Stimulated activated CD4-positive, alpha-beta T cell treated with anti-CD3 and anti-CD28 coated beads, TNF-alpha, amount 100 ng/mL, for 48 hours (primary cell): ENCODE measurements at places on chromosomes 6 and 20.

DNA sequence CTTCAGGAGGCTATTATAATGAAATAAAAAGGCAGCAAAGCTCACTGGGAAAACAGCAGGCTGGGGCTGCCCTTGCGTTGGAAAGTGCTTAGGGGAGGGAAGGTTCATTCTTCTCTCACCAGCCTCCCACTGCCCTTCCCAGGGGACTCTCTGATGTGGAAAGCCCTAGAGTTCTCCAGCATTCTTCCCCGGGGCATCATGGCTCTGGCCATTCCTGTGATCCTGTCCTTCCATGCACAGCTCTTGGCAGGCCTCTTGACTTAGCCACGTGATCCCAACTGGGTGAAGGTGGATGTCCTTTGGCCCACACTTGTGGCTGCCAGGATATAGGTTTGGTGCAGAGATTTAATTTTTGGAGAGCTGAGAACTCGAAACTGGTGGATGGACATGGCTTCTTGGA, 58.0 kb upstream of the ZNF831 start:
- no peak for DNase-seq

GRCh38 chr20:44343162-44343675, 6.4 kb downstream of the R3HDML start:
- DNase-seq: no peak

GRCh38 chr6:134199848-134200606, 117.9 kb downstream of the SGK1 start:
- no peak for DNase-seq

DNA sequence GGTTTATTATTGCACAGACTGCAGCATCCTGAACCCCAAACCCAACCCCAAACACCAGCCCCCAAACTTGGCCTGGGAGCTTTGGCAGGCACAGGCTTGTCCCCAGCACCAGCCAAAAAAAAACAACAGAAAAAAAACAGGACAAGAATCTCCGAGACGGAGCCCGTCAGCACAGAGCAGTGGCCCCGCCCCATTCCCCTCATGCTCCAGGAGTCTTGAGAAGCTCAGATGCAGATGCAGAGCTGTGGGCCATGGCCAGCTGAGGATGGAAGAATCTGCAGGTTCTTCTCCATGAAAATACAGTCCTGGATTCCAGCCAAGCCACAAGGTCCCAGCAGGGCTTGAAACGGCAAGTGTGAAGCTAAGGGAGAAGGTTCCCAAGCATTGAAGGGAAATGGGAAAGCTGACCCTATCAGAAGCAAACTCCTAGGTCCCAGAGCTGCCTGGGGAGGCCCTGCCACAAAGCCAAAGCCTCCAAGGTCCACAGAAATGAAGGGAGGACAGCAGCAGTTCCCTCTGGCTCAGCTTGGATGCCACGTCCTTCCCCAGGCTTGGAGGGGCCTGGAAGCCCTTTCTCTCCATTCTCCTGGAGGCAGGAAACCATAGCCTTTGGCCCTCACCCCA, 75.2 kb downstream of the JPH2 start:
- no peak for DNase-seq

DNA sequence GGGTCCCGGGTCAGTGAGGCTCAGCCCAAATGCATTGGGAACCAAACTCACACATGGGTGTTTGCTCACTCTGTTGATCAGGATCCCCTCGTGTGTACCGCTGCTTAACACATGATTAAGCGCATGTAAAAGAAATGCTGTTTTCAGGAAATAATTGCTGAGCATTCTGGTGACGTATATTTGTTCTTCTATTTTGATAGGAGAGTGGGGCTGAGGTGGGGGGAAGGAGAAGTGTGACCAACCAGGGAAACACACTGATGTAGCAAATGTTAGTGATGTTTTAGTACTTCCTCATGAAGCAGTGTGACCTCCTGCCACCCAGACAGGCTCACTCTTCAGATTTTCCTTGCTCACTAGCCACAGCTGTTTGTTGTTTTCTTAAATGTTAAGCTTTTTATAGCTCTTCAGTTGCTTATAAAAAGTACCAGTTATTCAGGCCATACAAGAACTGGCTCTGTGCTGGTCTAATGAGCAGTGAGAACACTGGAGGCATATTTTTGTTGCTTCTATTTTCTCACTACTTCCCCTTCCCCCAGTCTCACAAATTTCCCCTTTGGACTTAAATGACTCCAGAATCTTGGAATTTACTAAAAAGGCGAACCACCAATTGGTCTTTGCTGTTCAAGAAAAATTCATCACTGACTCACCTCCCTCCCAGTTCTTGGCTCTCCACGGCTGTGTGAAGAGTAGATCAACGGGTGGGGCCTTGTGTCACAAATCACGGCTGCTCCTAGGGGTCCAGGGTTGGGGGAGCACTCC, 79.2 kb upstream of the BACH2 start:
- no peak for DNase-seq

DNA sequence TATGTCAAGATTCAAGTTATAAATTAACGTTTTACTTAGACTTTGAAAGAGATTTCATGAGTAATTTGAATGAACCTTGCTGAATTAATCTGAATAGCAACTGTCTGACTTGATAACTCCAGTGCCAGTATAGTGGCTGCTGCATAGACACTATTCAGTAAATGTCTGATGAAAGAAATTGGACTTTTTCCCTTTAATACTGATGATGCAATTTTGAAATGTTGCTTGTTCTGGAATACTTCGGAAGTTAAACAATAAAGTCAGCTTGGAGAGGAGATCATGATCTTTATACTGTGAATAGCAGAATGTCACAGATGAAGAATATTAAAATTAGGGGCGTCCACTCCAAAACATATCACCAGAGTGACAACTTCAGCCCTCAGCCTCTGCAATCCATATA, 3.6 kb upstream of the PGBD1 start:
- DNase-seq: no peak

DNA sequence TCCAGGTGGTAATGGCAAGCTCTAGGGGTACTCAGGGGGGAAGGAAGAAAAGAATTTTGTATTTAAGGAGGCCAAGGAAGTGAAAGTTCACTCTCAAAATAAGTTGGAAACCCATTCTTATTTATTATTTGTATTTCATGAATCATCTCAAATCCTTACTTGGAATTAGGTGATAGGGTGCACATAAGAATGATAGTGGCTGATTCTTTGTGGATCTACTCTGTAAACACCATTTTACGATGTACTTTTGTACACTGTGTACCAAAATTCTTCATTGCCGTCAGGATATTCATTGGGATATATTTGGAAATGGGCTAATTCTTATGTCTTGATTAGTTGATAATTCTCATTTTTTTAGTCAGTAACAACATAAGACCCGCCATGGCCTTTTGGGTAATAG, 179.5 kb upstream of the LAMP5 start:
- no peak for DNase-seq

DNA sequence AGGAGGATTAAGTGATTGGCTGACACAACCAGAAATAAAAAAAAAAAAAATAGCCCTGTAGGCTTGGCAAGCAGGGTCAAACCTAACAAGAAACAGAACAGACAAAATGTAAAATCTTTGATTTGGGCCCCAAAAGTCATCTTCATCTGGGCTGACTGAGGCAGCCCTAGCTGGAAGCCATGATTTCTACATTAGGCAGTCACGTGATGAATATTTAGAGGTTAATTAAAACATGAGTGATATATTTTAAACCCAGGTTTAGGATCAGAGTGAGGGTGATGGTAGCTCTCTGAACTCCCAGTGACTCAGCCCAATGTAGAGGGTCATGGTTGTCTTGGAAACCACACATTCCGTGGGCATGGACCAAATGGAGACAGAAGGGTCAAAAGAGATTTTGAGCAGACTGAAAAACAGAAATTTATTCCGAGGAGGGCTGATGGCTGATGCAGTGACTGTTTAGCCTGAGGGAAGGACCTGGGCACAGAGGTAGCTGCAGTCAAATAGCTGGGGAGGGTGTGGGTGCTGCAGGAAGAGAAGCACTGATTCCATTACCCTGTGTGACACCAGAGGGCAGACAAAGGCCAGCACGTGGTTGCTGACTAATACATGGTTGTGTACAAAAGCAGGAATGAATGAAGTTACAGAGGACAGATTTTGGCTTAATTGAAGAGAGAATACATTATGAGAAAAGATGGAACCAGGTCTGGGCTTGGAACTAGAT, 573.1 kb upstream of the CHD6 start:
- DNase-seq: no peak

DNA sequence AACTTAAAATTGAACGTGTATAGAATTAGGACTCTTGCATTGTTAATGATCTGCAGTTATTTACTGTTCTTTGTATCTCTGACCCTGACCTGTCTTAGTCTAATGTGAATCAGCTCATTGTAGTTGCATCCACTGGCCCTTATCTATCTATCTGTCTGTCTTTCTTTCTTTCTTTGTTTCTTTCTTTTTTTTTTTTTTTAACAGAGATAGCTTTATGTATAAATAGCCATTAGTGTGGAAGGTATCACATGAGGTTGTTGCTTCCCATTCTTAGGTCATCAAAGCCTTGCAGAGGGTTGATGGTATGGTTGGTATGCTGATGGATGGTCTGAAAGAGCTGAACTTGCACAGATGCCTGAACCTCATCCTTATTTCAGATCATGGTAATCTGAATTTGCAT, 59.9 kb downstream of the ENPP1 start:
- DNase-seq: no peak

DNA sequence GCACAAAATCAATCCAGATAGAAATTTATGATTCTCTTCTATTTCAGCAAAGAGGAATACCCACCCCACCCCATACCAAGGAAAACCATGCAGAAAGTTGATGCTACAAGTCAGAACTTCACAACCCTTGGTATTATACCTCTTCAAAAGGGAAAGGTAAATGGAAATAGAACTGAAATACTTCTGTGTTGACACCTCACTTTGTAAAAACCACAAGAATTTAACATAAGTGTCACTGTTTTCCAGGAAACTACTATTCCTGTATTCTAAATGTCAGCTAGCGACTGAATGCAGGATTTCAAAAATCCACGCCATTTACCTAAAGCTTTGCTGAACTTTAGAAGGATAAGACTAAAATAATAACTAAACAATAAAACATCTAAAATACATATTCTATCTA, 3.6 kb downstream of the CPNE1 start:
- no peak for DNase-seq

- DNase-seq: no peak
Measured at GRCh38 chr20:35947489-35947888, 6.8 kb downstream of the SCAND1 start.

GRCh38 chr6:148693882-148694484, 52.8 kb upstream of the UST start:
- DNase-seq: no peak

- no peak for DNase-seq
Measured at GRCh38 chr6:111002350-111002749, 20.5 kb downstream of the RPF2 start.

DNA sequence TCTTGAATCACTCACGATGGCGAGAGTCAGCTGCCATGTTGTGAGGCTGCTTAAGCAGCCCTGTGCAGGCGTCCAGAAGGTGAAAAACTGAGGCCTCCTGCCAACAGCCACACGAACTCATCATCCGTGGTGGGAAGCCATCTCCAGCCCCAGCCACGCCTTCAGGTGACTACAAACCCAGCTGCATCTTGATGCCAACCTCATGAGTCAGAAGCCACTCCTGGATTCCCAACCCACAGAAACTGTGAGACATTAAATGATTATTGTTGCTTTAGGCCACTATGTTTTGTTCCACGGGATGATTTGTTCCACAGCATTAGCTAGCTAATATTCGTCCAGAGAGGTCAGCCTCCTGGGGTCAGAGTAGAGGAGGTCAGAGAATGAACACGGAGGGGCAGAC, 80.5 kb downstream of the SNX5 start:
- DNase-seq: no peak
